Effector memory CD8-positive, alpha-beta T cell (primary cell): ENCODE measurements at places on chromosomes 5 and 9.

GRCh38 chr5:81534441-81534840 is 140.5 kb upstream of the ACOT12 start:
- DNase-seq, result no peak

GRCh38 chr9:124481115-124481514 is 26.1 kb downstream of the NR5A1 start:
- DNase-seq, result no peak

GRCh38 chr9:114289571-114290481 is 33.1 kb upstream of the ORM1 start:
- no peak for DNase-seq

DNA sequence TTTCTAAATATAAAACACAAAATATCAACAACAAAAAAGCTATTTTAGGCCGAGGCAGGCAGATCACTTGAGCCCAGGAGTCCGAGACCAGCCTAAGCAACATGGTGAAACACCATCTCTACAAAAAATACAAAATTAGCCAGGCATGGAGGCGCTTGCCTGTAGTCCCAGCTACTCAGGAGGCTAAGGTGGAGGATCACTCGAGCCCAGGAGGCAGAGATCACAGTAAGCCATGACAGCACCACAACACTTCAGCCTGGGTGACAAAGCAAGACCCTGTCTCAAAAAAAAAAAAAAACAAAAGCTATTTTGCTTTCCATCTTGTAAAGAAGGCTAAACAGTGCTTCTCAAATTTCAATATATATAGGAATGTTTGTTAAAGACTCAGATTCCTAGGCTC is 11.3 kb downstream of the C5orf15 start:
- DNase-seq, result no peak

DNA sequence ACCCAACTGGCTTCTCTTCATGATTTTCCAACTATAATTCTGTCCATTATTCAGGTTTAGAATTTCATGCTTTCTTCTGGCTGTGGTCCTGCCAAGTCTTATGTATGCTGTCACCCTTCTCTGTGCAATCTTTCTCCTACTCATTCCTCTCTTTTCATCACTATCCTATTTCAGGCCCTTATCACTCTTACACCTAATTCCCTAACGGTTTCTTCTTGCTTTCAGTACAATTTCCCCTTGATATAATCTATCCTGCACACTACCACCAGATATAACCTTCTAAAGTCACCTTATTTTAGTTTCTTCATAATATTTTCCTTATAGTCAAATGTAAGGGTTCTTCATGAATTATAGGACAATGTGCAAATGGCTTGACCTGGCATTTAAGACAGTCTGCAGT is 436.2 kb downstream of the RAB3C start:
- DNase-seq, result no peak
